ENCODE measurements at places on chromosomes 1 and 21. TPM values are rescaled to one million over a fixed set of nuclear protein-coding genes. Genes with fewer than 3 reads are reported as not detected.

DNA sequence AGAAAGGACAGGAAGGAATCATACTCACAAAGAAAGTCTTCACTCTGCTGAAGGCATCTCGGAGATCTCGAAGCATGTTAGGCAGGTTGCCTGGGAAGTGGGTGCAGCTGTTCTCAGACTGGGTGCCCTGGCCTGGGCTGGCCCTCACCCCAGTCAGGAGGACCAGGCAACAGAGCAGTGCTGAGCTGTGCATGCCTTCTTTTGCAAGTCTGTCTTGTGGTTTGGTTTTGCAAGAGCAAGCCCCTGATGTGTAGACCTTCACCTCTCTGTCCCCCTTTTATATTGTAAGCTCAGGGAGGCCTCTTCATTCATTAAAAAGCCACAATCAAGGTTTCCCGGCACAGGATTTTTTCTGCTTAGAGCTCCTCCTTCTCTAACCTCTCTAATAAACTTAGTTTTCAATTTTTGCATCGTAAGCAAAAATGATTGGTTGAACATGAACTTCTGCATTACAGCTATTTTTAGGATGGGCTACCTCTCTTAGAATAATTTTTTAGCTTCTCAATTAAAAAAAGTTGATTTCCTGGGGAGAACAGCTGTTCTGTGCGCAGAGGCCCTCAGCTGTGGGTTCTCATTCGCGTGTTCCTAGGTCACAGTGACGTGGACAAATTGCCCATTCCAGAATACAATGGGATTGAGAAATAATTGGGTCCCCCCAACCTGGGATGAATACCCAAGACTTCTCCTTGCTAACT, at the start of gene IL10:
Gene IL10, minus strand, starts transcription at position 252 of the 695 bp plus-strand sequence. Its CDS starts 59 bp downstream, at position 193.
- DNase-seq, result no peak

DNA sequence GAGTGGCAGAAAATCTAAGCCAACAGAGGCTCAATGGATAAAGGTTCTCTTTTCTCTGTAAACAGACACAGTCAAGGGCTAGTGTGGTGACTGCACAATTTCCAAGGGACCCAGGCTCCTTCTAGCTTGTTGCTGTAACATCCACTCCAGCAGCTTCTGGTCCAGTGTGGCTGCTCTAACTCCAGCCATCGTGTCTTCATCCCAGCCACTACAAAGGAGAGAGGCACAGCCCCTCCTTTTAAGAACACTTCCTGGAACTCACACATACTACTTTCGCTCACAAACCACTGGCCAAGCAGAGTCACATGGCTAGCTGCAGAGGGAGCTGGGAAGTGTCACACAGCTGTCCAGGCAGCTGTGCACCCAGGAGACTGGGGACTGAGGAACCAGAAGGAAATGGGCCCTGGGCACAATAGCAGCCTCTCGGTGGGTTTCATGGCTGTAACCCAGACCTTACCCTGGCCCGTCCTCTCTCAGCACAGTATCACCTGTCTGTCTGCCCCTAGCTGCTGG, 188.6 kb upstream of the VAMP3 start:
- peaks cover 11% of the 10 kb centered on the region for H3K4me1 ChIP-seq
- no peaks in the 10 kb centered on the region for H3K27me3 ChIP-seq
- DNase-seq, result peak; percentile 47
- no peak overlapping the region for H3K4me3 ChIP-seq
- H3K27ac ChIP-seq, result no peak overlapping the region

DNA sequence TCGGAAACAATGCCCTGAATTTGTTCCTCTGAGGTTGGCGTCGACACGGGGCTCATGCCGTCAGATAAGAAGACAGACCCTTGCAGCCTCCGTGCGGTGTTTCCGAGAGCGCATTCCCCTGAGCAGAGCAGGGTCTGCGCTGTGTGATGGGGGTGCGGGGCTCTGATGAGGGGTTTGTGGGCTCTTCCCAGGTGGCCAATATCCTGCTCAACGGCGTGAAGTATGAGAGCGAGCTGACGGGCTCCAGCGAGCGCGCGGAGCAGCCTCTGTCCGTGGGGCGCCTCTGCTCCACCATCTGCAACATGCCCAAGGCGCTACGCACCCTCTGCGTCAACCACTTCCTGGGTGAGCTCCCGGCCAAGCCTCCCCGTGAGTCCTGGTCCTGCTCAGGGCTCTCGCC, 17.3 kb downstream of the SLC45A1 start:
- no peaks in the 10 kb centered on the region for H3K36me3 ChIP-seq
- DNase-seq, result peak; percentile 54
- no peaks in the 10 kb centered on the region for H3K4me1 ChIP-seq
- no peak overlapping the region for H3K27ac ChIP-seq

DNA sequence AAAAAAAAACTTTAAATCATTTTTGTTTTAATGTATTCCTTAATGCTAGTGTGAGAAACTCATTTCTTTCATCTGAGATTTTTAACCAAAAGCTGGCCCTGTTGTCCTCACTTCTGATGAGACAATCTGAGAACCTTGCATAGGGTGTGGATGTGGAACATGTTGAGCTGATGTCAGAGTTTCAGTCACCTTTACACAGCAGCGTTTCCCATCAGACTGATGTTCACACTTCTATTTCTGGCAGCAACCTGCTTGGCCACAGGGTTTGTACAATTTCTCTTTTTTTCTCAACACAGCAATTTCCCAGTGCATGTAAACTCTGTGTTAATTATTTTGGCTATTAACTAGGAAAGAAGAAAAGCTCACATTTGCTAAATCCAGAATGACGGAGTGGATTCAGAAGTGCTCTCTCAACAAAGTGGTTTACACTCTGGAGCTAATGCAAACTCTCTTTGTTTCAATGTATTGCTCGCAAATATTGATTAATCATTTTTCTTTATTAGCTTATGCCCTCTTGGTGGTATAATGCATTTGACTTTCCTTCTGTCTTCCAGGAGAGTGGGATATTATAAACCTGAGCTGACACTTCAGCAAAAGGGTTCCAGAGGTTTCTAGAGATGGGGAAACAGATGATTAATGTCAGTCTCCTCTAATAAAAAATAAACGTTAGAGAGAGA, 70.5 kb upstream of the HSPA13 start:
- H3K27ac ChIP-seq, result no peak overlapping the region
- no peaks in the 10 kb centered on the region for H3K27me3 ChIP-seq
- no peak overlapping the region for H3K4me3 ChIP-seq
- no peaks in the 10 kb centered on the region for H3K36me3 ChIP-seq
- DNase-seq, result no peak
- H3K4me1 ChIP-seq, result no peaks in the 10 kb centered on the region

GRCh38 chr1:15277933-15278332, 30.9 kb downstream of the FHAD1 start:
- no peaks in the 10 kb centered on the region for H3K4me1 ChIP-seq
- H3K27ac ChIP-seq, result no peak overlapping the region
- H3K4me3 ChIP-seq, result no peak overlapping the region

TSPAN1 gene
- total RNA-seq, result 1.1 TPM

COL8A2 gene
- total RNA-seq, result 15.2 TPM
